Astrocyte of the cerebellum (primary cell): ENCODE measurements at places on chromosomes 2 and 18.

GRCh38 chr2:13227578-13227977 is 510.8 kb downstream of the TRIB2 start:
- DNase-seq, result no peak

- DNase-seq, result no peak
Measured at GRCh38 chr2:73043276-73043675, 28.2 kb downstream of the SFXN5 start.

- no peak for DNase-seq
Measured at GRCh38 chr2:25324905-25325592, 16.7 kb downstream of the DNMT3A start.

DNA sequence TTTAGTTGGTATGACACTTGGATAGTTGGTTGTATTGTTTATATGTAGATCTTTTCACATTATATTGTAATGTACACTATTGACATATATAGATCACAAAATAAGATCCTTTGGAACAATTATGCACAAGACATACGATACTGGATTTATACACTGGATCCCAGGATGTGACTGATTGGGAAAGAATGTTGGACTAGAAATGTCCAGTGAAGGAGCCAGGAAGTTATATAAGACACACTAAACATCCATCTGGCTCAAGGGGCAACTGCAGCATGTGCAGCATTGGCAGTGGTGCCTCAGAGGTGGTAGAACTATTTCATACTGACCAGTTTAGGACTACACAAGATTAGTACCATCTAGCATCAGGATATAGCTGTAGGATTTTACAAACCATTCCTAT is 104.9 kb downstream of the TRABD2A start:
- no peak for DNase-seq

GRCh38 chr2:168237741-168238140 is 9.7 kb downstream of the STK39 start:
- no peak for DNase-seq

- DNase-seq, result no peak
Measured at GRCh38 chr18:7848054-7848412, 280.9 kb downstream of the PTPRM start.

DNA sequence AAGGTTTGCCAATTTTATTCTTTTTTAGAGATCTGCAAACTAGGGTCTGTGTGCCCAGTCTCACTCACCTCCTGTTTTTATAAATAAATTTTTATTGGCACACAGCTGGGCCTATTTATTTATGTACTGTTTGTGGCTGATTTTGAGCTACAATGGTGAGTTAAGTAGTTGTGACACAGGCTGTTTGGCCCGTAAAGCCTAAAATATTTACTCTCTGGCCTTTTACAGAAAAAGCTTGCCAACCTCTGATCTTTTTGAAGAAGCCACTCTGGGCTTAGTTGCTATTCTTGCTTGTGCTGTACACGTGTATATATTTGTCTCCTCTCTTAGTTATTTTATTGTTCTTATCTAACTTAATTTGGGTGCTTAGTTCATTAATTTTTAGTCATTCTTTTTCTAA is 14.5 kb downstream of the NAB1 start:
- no peak for DNase-seq

DNA sequence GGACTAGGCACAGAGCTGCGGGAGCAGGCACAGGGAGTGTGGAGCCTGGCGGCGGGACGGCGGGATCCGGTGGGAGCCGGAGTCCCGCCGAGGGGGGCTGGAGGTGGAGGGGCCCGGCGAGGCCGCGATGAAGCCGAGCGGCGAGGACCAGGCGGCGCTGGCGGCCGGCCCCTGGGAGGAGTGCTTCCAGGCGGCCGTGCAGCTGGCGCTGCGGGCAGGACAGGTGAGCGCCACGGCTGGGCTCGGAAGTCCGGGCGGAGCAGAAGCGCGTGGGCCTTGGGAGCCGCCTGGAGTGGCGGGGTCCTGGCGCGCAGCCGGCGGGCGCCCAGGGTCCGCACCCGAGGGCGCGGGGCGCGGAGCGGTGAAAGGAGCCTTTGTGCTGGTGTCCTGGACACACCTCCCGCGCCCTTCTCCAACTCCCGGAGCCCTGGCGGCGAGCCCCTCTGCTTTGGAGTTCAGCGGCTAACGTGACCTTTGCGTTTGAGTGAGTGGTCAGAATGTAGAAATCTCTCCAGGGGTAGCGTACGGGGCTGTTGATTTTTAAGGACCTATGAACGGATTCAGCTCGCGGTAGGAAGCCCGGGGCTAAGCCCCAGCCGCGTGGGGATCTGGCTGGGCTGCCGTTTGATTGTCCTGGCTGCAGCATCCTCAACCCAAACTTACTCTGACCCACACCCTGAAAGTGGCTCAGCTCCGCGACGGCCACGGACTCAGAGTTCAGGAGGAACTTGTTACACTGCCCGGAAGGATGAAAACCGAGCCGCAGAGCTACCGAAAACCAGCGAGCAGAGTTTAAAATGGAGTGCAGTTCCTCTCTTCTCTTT is 448 bp downstream of the IMPA2 start:
- DNase-seq, result no peak

- no peak for DNase-seq
Measured at GRCh38 chr18:74806073-74806472, 208.4 kb downstream of the ZNF407 start.

- no peak for DNase-seq
Measured at GRCh38 chr2:1915196-1915595, 170.9 kb upstream of the PXDN start.

DNA sequence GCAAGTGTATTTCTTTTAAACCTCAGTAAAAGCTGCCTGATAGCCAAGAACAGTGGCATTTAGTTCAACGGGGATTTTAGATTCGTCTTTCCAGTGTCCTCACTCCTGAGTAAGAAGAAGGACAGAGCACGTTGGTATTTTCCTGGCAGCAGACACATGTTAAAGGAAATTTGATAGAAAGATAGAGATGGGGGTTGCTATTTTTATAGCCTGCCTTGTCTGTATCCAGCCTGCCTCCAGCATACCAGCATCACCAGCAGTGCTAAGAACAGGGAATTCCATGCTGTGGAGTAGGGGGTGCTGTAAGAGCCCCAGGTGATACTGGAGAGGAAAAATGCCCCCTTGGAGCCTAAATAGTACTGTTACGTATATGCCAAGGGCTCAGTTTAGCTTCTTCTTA is 1.1 kb upstream of the SMYD1 start:
- DNase-seq, result no peak

GRCh38 chr2:60079562-60079961 is 473.9 kb downstream of the BCL11A start:
- no peak for DNase-seq

DNA sequence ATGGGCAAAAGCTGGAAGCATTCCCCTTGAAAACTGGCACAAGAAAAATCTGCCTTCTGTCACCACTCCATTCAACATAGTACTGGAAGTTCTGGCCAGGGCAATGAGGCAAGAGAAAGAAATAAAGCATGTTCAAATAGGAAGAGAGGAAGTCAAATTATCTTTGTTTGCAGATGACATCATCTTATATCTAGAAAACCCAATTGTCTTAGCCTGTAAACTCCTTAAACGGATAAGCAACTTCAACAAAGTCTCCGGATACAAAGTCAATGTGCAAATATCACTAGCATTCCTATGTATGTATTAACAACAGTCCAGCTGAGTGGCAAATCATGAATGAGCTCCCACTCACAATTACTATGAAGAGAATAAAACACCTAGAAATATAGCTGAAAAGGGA is 1579.3 kb downstream of the SUCLG1 start:
- no peak for DNase-seq

DNA sequence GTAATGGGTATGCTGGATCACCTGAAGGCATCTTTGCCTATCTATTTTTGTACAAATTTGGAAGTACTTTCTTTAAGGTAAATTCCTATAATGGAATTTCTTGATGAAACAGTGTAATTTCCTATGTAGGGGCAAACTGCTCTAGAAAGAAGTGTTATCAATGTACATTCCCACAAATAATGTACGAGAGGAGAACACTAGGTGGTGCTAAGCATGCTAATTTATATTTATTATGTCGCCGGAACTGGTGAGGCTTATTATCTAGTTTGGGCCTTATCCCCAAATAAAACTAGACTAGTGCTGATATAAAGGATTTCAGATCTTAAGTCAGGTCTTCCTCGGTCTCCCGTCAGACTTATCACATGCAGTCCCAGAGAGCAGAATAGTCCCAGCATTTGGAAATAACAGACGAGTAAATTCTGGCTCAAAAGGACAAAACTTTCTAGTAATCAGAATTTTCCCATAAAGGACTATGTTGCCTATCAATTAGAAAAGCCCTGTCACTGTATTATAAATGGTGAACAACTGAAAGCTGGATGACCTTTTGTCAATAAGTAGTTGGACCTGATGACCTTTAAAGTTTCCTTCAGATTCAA is 86.9 kb upstream of the RBBP8 start:
- DNase-seq, result no peak

DNA sequence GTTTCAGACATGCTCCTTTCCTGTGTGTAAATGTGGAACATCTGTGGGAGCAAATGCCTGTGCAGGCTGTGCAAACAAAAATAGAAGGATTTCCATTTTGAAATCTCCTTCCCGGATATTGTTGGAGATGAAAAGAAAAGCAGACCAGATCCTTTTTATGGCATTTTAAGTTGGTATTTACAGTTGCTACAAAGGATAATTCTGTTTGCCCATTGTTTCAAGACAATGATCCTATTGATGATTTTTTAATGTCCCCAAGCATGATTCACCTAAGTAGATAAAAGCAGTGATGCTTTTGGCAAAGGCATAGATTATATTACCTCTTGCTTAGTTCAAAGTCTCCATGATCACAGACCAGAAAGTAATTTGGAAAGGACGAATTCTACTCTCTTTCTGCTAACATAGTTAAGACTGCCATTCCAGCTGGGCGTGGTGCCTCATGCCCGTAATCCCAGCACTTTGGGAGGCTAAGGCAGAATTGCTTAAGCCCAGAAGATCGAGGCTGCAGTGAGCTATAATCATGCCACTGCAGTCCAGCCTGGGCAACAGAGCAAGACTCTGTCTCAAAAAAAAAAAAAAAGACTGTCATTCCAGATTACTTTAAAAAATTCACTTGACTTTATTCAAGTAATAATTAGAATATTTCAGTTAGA is 209.6 kb upstream of the SLC39A10 start:
- DNase-seq, result no peak

- peak; percentile 2 for DNase-seq
Measured at GRCh38 chr2:122927197-122927596, 1097.9 kb upstream of the CNTNAP5 start.
